Testis (tissue), 5 donors: ENCODE measurements at places on chromosomes 12 and 14. TPM values are rescaled to one million over a fixed set of nuclear protein-coding genes. Genes with fewer than 3 reads are reported as not detected.

The RFLNA gene
- 0.80 TPM for polyA plus RNA-seq

The NFE2 gene
- 2.6 TPM for polyA plus RNA-seq

The TRHDE gene
- polyA plus RNA-seq: 3.9 TPM

GRCh38 chr12:78886719-78887407 lies 22.3 kb downstream of the SYT1 start:
- no peaks in the 10 kb centered on the region for H3K36me3 ChIP-seq
- no peak overlapping the region for H3K4me3 ChIP-seq
- DNase-seq: no peak
- no peaks in the 10 kb centered on the region for H3K4me1 ChIP-seq

- H3K4me1 ChIP-seq: peaks cover 29% of the 10 kb centered on the region
- H3K27me3 ChIP-seq: no peaks in the 10 kb centered on the region
- H3K36me3 ChIP-seq: no peaks in the 10 kb centered on the region
- no peak overlapping the region for H3K27ac ChIP-seq
Measured at GRCh38 chr14:69715725-69716477, 51.0 kb upstream of the SRSF5 start.

DNA sequence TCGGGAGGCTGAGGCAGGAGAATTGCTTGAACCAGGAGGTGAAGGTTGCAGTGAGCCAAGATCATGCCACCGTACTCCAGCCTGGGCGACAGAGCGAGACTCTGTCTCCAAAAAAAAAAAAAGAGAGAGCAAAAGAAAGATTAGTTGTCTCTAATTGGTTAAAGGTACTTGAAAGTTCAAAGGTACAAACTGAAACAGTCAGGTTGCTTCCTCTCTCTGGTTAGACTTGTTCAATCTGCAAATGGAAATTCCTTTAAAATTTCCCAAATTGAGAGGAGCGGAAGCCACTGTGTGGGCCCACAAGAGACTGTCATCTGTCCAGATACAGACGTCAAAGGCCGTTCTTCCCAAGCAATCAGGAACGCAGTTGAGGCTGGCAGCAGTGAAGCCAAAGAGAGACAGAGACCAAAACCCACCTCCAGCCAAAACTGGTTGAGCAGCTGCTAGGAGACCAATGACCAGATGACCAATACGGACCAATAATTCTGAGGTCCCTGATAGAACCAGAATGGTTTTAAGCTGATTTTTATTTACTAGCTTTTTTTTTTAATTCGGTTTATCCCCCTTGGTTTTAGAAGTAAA lies 63.6 kb downstream of the GCH1 start:
- no peaks in the 10 kb centered on the region for H3K27me3 ChIP-seq
- no peaks in the 10 kb centered on the region for H3K36me3 ChIP-seq
- H3K4me3 ChIP-seq: no peak overlapping the region
- no peak for DNase-seq

GRCh38 chr14:95677179-95677835 lies 8.9 kb upstream of the TCL1B start:
- no peaks in the 10 kb centered on the region for H3K36me3 ChIP-seq
- H3K4me3 ChIP-seq: no peak overlapping the region
- no peak for DNase-seq
- no peak overlapping the region for H3K27ac ChIP-seq
- H3K4me1 ChIP-seq: no peaks in the 10 kb centered on the region

- H3K36me3 ChIP-seq: no peaks in the 10 kb centered on the region
- no peaks in the 10 kb centered on the region for H3K27me3 ChIP-seq
- no peaks in the 10 kb centered on the region for H3K4me1 ChIP-seq
- no peak overlapping the region for H3K27ac ChIP-seq
Measured at GRCh38 chr14:84527706-84528105, 1002.2 kb upstream of the FLRT2 start.

DNA sequence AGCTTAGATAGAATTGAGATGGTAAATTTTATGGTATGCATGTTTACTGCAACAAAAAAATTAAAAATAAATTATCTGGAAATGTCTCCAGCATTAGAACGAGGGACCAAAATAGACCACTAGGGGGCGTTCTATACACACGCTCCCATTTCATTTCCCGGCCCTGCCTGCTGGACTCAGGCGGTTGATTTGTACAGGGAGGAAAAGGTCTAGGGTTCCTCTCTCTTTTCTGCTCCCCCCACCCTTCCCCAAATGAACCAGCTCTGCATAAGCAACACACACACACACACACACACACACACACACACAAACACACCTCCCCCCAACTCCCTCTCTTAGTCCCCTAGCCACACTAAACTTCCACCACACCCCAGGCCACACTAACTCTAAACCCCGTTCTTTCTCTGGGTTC lies 7.8 kb upstream of the DTX1 start:
- H3K4me1 ChIP-seq: no peaks in the 10 kb centered on the region
- H3K4me3 ChIP-seq: no peak overlapping the region
